ENCODE measurements at places on chromosomes 2 and 18. TPM values are rescaled to one million over a fixed set of nuclear protein-coding genes. Genes with fewer than 3 reads are reported as not detected.

Gene POLE4
- 62.6 TPM for total RNA-seq

Gene FEV
- total RNA-seq: not detected

Gene ARID5A
- total RNA-seq: 33.5 TPM

Gene FSHR
- not detected for total RNA-seq

Gene SPATA3
- not detected for total RNA-seq

Gene CCT7
- total RNA-seq: 129 TPM

All from lung (tissue), 17 donors.